Activated T-helper 1 cell treated with anti-CD3 and anti-CD28 coated beads, Interleukin-2, amount 50 U/mL, for 16 hours (primary cell): ENCODE measurements at places on chromosomes 5 and 9.

GRCh38 chr5:81397176-81397575, 3.2 kb upstream of the ACOT12 start:
- no peak for DNase-seq

- no peak for DNase-seq
Measured at GRCh38 chr5:75677607-75678006, 39.6 kb downstream of the POC5 start.

DNA sequence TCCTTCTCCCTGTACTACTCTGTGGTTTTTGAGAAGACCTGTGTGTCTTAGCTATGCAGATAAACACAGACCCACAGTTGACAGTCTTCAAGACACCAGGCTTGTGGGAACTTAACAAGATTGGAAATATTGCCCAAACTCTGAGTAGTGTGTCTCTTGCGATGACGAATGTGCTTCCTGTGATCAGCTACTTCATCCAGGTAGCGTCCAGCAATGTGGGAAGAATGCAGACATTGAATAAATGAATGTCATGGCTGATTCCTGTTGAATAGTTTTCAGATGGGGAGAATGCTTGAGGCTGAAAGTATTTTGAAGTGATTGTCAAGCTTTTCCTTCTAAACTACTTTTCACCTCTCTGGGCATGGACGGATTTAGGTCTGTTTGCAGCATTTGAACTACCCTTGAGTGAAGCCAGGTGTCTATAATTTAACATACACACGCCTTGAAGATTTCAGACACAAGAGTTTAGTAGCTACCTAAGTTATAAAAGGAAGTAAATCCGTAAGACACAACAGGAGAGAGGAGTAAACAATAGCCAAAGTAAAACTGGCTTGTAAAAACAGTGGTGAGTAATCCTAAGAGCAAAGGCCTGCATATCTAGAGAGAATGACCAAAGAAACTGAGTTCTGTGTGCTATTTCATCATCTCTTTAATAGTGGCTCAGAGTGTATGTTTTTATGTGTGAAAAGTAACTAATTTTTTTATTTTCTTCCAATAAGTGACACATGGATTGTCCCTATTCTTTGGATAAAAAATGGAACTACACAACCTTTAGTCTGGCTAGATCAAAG, 30.0 kb upstream of the ARL14EPL start:
- DNase-seq: no peak

GRCh38 chr5:176995122-176995490, 11.5 kb downstream of the UIMC1 start:
- DNase-seq: no peak

- no peak for DNase-seq
Measured at GRCh38 chr9:94084314-94084713, at the start of gene PTPDC1. PTPDC1 (plus strand) TSS chr9:94084464; CDS start chr9:94084531, 67 bp downstream.

GRCh38 chr9:4833781-4834560, 41.2 kb downstream of the RCL1 start:
- no peak for DNase-seq

GRCh38 chr9:4769321-4770080, 23.2 kb upstream of the RCL1 start:
- no peak for DNase-seq

- no peak for DNase-seq
Measured at GRCh38 chr5:43073597-43074546, 33.8 kb upstream of the ANXA2R start.

DNA sequence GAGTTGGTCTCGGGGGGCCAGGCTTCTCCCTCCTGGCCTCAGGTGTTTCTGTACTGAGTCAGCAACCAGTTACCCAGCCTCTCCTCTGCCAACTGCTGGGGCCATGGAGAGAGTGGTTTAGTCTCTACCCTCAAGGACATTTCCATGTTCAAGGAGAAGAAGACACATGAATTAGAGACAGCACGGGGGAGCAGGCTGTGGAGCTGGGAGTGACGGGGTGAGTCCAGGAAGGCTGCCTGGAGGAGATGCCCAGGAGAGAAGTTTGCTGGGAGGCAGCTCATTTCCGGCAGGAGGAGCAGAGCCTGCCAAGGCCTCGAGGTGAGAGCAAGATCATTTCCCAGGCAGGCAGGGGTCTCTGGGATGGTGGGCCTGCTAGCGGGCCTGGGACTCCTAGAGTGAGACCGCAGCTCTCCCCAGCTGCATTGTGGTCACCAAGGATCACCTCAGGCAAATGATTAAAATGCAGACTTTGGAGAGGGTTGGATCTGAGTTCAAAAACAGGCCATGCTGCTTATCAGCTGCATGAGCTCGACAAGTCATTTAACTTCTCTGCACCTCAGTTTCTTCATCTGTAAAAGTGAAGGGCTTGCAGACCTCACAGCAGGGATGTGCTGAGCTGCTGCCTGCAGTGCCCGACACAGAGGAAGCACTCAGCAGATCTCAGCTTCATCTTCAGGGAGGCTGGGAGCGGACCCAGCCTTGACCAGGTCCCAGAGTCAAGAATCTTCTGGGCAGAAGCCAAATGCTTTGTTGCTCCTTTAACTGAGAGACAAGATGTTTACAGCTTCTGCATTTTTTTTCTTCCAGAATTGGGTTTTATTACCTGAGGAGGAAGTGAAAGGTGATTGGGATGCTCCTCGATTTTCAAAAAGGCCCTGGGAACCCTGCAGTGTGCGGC, 35.2 kb downstream of the NEK6 start:
- DNase-seq: no peak

DNA sequence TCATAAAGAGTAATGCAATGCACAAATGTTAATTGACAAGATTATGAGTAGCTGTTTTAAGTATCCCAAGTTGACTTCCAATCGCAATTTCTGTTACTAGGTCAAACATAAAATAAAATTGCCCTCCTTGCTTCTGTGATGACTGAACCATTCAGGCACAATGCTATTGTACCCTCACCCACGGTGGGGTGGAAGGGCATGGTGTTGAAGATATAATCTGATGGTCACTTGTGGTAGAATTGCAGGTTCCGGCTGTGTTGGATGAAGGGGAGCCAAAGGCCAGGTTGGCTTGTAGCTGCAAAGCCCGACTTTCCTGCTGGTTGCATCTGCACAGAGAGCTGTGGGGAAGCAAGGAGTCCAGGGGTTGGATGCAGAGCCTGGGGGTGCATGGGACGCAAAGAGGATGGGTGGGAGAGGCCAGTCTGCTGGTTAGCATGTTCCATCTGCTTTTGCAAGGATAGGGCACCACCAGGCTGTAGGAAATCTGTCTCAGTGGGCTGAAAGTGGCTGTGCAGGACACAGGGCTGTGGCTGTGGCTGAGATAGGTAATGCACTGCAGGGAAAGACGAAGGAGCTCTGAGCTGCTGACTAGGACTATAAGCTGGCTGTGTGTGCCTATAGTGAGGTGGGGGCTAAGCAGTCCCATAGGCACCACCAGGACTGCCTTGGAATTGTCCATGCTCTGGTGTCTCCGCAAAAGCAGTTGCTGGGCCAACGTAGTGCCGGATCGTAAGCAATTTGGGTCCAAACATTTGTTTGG, 31.5 kb upstream of the PUM3 start:
- DNase-seq: no peak

DNA sequence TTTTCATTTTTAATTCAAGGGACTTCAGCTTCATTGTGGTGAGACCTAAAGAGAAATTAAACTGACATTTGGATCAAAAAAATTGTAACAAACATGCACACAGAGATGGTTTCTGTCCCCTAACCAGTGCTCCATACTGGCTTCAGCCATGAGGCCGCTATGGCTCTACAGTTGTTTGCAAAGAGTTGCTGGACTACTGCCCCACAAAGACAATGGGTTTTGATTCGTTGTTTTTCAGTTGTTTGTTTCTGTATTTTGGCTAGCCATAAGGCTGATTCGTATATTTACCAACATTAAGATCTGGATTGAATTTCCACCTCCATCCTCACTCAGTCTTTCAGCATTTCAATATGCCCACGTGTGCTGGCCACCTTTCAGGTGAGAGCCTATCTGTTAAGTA, 163.7 kb upstream of the KIF2A start:
- no peak for DNase-seq
